Fibroblast of upper back skin (primary cell): ENCODE measurements at places on chromosomes 4 and X.

GRCh38 chr4:76752861-76753501, 145.0 kb downstream of the SOWAHB start:
- DNase-seq = peak; percentile 100

GRCh38 chrX:150455215-150455608, 92.1 kb downstream of the MAMLD1 start:
- no peak for DNase-seq

DNA sequence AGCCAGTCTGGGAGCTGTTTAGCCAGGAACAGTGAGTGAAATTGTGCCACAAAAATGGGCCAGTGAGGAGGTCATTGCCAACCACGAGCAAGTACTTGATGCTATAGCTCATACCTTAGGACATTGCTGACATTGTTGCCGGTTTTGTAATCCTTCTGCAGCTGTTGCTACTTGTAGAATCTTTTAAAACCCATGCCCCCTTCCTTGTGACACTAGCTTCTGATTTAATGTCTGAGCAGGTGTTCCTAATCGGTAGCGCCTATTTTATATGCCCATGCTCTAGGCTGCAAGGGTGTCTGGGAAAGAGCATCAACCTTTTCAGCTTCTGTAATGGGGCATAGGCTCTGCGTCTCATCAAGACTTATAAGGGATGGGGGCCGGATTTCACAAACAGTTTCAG, 2.6 kb downstream of the POLA1 start:
- DNase-seq = no peak

GRCh38 chr4:163303069-163303468, 29.3 kb downstream of the NPY1R start:
- no peak for DNase-seq

DNA sequence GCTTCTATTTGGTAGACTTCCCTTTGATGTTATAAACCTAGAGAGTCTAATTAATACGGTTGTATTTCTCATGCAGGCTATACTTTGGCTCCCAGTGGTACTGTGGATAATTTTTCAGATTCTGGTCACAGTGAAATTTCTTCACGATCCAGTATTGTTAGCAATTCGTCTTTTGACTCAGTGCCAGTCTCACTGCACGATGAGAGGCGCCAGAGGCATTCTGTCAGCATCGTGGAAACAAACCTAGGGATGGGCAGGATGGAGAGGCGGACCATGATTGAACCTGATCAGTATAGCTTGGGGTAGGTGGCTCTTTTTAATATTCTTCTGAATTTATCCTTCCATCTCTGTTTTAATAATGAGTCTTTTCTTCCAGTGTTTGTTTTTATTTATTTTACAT, 249.7 kb downstream of the RAPGEF2 start:
- DNase-seq = no peak

- peak; percentile 67 for DNase-seq
Observed at GRCh38 chr4:137981277-137981676, 260.9 kb downstream of the SLC7A11 start.

DNA sequence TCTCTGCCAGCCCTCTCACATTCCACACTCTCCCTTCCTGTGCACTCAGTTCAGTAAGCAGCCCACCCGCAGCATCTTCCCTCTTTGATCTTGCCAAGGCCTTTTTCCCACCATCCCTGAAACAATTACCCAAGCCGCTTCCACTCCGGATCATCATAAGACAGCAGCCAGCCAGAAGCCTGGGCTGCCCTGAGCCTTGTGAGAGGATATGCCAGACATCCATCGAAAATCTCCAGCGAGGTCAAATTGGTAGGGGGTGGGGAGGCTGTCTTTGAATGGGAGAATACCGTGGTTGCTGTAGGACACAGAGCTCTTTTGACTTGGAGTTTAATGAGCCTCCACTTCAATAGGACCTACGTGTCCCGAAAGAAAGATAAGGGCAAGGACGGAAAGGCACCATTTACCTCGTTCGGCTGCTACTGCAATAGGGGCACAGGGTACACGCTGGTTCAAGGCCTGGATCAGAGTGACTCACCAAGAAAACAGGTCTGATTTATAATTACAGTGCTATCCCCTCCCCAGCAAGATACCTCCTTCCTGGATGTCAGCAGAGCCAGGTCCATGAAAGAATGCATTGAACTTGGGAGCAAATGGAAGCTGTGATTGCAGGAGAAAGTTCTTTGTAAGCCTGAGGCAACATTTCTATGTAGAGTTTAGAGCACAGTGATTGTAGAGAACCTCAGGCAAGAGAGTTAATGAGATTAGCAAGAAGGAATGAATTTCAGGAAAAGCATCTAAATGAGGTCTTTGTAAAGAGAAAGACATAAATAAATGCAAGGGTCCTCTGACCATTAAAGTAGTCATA, 39.5 kb downstream of the AMOT start:
- no peak for DNase-seq

- DNase-seq = no peak
Observed at GRCh38 chr4:180059216-180059881, 2183.9 kb upstream of the TENM3 start.

GRCh38 chr4:56424697-56425514, 10.5 kb downstream of the PPAT start:
- peak; percentile 32 for DNase-seq

DNA sequence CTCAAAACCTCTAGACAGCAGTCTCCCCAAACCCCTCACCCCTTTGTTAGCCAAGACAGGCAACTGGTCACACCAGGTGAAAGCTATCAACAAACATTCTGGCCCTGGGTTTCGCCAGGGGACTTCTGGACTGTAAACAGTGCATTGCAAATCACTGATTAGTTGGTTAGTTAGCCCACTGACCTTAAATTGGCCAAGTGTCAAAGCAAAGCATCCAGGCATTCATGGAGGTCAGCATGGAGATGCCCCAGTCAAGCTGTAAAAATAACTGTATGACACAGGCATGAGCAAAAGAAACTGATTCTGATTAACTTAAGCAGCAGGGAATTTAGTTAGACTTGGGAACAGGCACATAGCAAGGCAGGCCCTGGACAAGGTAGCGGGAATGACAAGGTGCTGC, 156.0 kb upstream of the TTC29 start:
- no peak for DNase-seq

GRCh38 chr4:24973747-24974601, 56.8 kb downstream of the LGI2 start:
- DNase-seq = no peak

DNA sequence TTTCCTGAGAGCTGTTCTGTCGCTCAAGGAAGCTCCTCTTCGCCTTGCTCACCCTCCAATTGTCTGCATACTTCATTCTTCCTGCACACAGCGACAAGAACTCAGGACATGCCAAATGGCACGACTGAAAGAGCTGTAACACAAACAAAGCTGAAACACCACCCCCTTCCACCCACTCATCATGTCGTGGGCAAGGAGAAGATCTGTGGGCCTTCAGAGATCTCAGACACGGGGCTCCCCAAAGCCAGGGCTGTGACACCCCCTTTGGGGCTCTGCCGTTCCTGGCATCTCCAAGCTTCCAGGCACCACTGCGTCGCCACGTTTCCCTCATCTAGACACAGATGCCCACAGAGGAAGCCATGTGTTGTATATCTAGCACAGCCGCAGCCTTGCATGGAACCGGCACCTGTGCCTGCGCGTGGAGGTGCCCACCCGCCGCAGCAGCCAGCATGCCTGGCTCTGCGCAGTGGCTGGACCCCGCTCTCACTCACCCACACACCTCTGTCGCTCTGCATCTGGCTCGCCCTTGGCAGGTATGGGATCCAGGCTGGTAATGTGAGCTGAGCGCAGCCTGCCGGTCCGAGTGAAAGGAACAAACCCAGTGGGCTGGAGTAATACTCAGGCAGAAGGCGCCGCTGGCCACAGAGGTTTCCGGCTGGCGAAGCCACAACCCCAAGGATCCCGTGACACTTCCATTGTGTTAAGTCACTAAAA, 676.4 kb upstream of the INTU start:
- no peak for DNase-seq

DNA sequence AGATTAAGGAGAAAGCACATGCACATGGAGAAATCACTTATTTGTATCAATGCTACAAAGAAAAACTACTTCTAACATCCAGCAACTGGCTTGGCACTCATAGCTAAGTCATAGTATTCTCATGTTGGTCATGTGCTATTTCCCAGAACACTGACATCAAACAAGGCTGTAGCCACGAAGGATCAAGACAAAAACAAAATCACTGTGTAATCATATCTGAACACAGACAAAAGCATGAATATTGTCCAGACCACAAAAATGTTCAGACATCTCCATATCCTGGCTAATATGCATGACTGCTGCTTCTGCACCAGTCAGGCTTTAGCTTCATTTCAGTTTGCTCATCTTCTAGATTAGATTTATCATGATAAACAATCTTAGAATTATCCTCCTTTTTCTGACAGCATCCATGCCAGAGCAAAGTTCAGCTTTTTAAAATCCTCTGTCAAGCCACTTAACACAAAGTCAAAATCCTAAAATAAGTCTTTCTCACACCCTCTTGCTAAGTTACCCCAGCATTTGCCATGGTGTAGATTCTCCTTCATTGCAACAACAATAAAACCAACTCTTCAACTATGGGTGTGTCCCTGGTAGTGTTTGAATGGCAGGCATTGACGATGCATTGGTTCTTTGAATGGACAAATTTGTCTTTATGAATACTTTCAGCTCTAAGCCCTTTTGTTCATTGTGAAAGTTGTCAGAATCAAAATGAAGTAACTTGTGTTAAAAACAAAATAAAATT, 39.1 kb upstream of the NPFFR2 start:
- DNase-seq = peak; percentile 16

DNA sequence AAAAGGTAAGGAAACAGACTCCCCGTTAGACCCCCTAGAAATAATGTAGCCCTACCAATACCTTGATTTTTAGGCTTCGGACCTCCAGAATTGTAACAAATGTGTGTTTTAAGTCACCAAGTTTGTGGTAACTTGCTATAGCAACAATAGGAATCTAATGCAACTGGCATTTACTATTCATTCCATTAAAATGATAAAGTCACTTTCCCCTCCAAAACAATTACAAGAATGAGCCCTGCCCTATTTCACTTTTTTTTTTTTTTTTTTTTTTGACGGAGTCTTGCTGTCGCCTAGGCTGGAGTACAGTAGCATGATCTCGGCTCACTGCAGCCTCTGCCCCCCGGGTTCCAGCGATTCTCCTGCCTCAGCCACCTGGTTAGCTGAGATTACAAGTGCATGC, 3.5 kb upstream of the DDX60L start:
- DNase-seq = peak; percentile 79

- DNase-seq = peak; percentile 82
Observed at GRCh38 chr4:81166458-81167160, 48.4 kb downstream of the PRKG2 start.

- DNase-seq = peak; percentile 43
Observed at GRCh38 chr4:30619679-30620078, 100.5 kb upstream of the PCDH7 start.

GRCh38 chr4:3340700-3341083, 47.9 kb downstream of the RGS12 start:
- DNase-seq = no peak

GRCh38 chr4:25310066-25310802, 2.3 kb upstream of the ZCCHC4 start:
- DNase-seq = no peak

DNA sequence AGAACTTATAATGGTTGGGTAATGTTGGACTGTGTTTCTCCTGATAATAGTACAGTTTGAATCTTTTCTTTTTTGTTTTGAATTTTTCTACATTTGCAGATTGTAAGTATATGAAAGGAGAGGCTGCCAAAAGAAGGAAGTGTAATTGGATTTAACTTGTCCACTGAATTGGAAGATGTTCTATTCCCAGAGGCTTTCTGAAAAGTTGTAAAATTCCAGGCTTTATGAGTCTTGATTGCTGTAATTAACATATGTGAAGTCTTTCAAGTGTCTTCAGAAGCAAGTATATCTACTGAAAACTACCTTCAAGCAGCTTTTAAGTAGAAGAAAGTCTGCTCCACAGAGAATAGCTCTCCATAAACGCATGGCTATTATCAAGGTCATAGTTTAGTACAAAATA, 2456.4 kb downstream of the PCDH7 start:
- no peak for DNase-seq

DNA sequence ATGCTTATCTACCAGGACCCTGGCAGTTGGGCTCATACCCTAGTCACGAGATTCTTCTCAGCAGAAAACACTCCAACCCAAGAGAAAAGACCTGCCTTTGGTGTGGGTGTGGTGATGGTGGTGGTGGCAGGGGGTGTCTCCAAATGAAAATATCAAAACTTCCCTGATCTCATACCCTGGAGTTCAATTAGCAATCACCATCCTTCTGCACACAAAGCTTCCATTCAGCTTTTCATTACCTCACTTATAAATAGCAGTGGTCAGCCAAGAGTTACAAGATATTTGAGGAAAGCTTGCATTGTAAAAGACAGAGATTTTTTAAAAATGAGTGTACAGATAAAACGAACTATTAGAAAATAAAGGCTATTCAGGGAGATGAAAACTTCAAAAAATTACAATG, 580.8 kb upstream of the MAGEB2 start:
- peak; percentile 1 for DNase-seq

DNA sequence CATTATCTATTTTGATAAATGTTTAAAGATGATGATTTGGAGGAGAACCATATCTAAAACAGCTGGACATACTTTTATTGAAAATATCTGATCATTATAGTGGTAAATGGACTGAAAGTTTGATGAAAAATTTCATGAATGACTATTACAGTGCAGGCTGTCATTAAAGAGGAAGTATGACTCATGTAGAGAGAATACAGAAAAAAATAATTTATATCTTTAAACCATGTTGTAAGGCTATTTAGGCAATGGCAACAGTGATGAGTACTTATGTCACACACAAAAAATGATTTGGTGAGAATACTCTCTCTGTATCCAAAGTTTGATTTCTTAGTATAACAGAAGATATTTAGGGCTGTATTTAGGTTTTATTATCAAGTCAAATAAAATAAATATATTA, 3.9 kb upstream of the GLRB start:
- peak; percentile 58 for DNase-seq

- no peak for DNase-seq
Observed at GRCh38 chr4:165721815-165722214, 151.2 kb upstream of the TLL1 start.

GRCh38 chrX:36445566-36445965, 526.0 kb downstream of the CFAP47 start:
- no peak for DNase-seq

- no peak for DNase-seq
Observed at GRCh38 chr4:28799696-28800095, 1920.5 kb upstream of the PCDH7 start.

- no peak for DNase-seq
Observed at GRCh38 chrX:109373468-109373867, 108.4 kb downstream of the GUCY2F start.

GRCh38 chr4:88817740-88818139, 120.1 kb upstream of the NAP1L5 start:
- DNase-seq = no peak

DNA sequence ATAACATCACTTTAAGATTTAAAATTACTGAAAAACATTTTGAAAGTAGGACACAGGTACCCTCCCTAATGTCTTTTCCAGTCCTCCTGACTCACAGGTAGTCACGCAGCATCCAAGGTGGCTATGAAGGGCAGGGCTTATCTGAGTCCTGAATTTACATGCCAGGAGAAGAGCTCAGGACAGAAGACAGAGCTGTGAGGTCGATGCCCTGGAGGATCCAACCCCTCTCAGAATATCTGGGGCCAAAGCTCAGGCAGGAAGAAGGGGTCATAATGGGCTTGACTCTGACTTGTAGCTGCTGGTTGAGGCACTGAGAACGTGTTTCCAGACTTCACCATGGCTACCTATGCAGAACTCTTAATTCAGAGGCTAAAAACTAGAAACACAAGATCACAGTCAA, 177.5 kb downstream of the AASDH start:
- no peak for DNase-seq
